ENCODE measurements at places on chromosomes 3 and 15.

- no peaks in the 10 kb centered on the region for H3K4me1 ChIP-seq
- no peak overlapping the region for H3K27ac ChIP-seq
These were observed 259.2 kb downstream of the SLCO3A1 start for GRCh38 chr15:92112711-92113110.

GRCh38 chr3:23303601-23304217 lies 100.6 kb downstream of the UBE2E2 start:
- peaks cover 10% of the 10 kb centered on the region for H3K36me3 ChIP-seq
- H3K27me3 ChIP-seq, result no peaks in the 10 kb centered on the region
- H3K4me3 ChIP-seq, result no peak overlapping the region
- no peak for DNase-seq
- H3K4me1 ChIP-seq, result peaks cover 63% of the 10 kb centered on the region
- no peak overlapping the region for H3K27ac ChIP-seq

DNA sequence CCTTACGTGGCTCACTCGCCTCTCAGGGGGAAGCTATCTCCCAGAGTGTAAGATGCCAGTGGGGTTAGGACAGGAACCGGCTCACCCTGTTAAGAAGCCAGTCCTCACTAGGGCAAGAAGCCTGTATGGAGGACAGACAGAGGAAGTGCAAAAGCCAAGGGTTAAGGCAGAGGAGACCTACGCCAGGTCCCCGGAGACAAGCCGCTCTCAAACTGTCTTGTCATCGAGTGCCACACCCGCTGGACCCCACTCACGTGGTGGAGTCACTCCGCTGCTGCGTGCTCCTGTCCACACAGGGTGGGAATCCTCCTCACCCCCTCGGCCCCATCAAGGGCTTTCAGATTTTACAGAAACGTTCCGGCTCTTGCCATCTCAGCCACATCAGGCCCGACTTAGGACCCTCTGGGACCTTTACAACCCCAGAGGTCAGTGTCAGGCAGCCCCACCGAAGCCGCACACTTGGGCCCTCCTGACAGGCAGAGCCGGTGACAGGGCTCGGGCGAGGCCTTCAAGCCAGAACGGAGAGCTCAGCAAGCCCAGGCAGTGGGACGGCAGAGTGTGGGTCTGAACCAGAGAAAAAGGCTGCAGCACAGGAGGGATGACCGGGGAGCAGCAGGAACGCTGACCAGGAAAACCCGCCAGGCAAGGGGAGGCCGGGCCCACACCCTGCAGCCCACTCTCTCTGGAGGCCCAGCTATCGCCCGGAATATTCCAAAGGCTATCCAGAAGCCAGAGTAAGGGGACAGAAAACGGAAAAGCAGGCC lies 61.7 kb downstream of the XXYLT1 start:
- no peaks in the 10 kb centered on the region for H3K27me3 ChIP-seq
- peaks cover 8% of the 10 kb centered on the region for H3K36me3 ChIP-seq
- H3K4me1 ChIP-seq, result peaks cover 19% of the 10 kb centered on the region
- no peak for DNase-seq
- no peak overlapping the region for H3K4me3 ChIP-seq

DNA sequence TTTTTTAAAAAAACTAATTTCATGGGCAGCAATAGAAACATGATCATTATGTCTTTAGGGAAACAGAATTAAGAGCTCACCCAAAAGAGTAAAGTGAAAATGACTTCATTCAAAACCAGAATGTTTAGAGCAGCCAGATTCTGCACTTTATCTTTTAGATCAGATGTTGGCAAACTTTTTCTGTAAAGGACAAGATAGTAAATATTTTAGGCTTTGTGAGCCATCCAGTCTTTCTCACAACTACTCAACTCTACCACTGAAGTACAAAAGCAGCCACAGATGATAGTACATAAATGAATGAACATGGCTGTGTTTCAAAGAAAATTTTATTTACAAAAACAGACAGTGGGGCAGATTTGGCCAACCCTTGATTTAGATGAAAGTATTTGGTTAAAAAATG lies 84.5 kb downstream of the SETD2 start:
- H3K36me3 ChIP-seq, result no peaks in the 10 kb centered on the region
- H3K4me3 ChIP-seq, result no peak overlapping the region
- no peaks in the 10 kb centered on the region for H3K27me3 ChIP-seq
- no peak for DNase-seq
- H3K4me1 ChIP-seq, result peaks cover 19% of the 10 kb centered on the region

- DNase-seq, result no peak
- peaks cover 4% of the 10 kb centered on the region for H3K27me3 ChIP-seq
- H3K4me1 ChIP-seq, result peaks cover 19% of the 10 kb centered on the region
- H3K4me3 ChIP-seq, result no peak overlapping the region
- no peak overlapping the region for H3K27ac ChIP-seq
These were observed 45.4 kb downstream of the MAGEF1 start for GRCh38 chr3:184666442-184666841.

DNA sequence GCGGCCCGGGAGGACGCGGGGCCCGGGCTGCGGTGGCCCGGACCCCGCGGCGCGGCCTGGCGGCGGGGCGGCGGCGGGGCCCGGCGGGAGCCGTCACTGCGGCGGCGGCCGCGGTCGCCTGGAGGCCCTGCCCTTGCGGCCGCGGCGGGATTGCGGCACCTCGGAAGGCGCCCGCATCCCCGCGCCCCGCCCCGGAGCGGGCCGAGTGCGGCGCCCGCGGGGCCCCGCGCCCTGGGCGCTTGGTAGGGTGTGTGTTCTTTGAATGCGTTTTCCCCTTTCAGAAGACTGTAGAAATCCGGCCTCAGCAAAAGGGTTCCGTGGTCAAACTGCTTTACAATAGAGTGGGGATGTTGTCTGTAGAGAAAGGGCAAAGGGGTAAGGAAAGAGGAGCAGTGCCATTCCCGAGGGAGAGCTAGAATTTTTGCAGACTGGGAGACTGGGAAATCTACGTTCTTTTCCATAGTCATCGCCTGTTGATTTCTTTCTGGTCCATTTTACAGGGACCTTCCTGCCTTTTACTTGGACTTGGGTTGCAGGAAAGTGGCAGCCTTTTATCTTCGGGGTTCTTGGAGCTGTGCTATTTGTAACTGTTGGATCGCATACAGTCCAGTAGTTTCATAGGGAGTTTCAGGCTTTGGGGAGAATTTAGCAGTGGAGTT lies 630 bp downstream of the SNRK start:
- H3K36me3 ChIP-seq, result peaks cover 21% of the 10 kb centered on the region
- H3K4me3 ChIP-seq, result peak overlapping the region; percentile 87
- H3K27ac ChIP-seq, result peak overlapping the region; percentile 83
- H3K4me1 ChIP-seq, result peaks cover 50% of the 10 kb centered on the region

DNA sequence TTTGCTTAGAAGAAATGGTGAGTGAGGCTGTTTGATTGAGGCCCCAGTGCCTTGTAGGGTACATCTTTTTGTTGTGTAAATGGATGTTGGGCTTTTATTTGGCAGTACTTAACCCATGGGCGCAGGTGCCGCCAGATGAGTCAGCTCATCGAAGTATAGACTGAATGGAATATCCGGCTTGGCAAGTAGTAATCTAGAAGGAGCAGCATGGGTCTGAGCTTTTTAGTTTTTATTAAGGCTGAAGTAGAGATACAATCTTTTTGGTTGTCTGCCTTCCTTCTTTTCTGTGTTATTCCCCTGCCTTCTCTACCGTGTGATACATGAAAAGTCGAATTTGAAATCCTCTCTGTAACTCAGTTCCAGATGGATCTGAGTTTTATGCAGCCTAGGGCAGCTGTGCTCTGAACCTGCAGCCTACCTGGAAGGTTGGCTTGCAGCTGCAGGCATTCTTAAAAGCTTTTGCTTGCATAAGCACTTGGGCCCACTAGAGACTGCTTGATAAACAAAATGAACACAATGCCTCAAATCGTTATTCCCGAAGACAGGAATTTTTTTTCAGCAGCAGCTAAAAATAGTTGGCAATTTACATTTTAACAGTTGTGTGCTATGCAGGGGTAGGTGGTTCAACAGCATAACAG lies 177.5 kb upstream of the CGNL1 start:
- H3K27me3 ChIP-seq, result no peaks in the 10 kb centered on the region
- peaks cover 5% of the 10 kb centered on the region for H3K4me1 ChIP-seq
- H3K36me3 ChIP-seq, result peaks cover 13% of the 10 kb centered on the region
- no peak for DNase-seq

GRCh38 chr3:122915300-122916055 lies 112.1 kb downstream of the SEMA5B start:
- peaks cover 41% of the 10 kb centered on the region for H3K27me3 ChIP-seq
- peaks cover 27% of the 10 kb centered on the region for H3K4me1 ChIP-seq
- no peak for DNase-seq
- H3K4me3 ChIP-seq, result no peak overlapping the region
- H3K27ac ChIP-seq, result no peak overlapping the region

DNA sequence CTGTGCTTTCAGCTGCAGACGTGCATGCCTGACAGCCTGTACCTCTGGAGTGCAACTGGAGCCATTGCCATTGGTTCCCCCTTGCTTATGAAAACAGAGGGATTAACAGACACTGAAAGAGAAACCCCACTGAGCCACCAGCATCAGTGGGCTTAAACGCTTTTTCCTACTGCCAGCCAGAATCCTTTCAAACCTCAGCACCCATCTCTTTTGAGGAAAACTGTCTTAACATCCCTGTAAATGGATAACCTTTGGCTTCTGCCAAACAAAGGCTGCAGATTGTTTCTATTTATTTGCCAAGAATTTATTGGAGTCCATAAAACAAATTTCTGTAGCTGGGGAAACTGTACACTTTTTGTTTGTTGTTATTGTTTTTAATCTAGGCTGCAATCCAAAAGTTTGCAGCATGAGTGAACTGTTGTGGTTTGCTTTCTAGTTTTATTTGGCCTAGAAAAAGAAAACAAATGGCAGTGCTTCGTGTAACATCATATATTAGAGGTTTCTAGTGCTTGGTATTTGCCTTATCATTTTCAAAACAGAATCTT lies 369.2 kb upstream of the IL12A start:
- no peak for DNase-seq
- H3K4me3 ChIP-seq, result no peak overlapping the region
- no peak overlapping the region for H3K27ac ChIP-seq
- no peaks in the 10 kb centered on the region for H3K4me1 ChIP-seq
- H3K27me3 ChIP-seq, result no peaks in the 10 kb centered on the region
- no peaks in the 10 kb centered on the region for H3K36me3 ChIP-seq

DNA sequence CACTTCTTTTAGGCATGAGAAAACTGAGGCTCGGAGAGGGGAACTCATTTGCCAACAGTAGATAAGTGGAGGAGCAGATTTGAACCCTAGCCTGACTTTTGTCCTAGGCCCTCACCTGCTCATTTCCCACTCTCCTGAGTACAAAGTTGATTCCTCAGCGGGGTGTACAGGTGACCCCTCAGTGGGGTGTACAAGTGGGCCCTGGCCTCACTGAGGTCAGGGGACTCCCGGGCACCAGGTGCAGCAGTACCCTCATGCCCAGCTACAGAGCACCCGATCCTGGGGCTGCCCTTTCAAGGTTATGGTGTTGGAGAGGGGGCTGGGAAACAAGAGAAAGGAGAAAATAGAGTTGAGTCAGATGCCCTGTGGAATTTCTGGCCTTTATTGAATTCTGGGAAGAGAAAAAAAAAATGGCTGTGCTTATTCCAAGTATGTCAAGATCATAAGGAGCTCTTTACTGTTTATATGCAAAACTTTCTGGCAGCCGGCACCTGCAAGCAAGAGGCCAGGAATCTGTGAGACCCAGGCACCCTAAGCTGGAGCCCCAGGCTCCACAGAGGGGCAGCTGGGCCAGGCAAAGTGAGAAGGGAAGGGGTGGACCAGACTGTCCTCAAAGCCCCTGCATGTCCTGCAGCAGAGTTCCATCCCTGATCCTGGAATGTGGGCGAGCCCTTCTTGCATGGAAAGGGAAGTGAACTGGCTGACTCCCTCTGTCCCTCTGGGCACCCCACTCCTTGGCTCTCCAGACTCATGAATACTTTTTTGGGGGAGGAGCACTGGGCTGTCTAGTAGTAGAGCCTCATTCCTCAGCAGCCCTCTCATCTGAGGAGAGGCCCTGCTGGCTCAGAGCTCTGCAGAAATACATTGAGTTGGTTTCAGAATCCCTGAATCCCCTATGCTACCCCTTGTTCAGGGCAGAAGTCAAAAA lies 43.1 kb downstream of the AMOTL2 start:
- H3K4me1 ChIP-seq, result no peaks in the 10 kb centered on the region
- DNase-seq, result no peak
- H3K27ac ChIP-seq, result no peak overlapping the region
- no peaks in the 10 kb centered on the region for H3K36me3 ChIP-seq
- H3K4me3 ChIP-seq, result no peak overlapping the region
- peaks cover 31% of the 10 kb centered on the region for H3K27me3 ChIP-seq

DNA sequence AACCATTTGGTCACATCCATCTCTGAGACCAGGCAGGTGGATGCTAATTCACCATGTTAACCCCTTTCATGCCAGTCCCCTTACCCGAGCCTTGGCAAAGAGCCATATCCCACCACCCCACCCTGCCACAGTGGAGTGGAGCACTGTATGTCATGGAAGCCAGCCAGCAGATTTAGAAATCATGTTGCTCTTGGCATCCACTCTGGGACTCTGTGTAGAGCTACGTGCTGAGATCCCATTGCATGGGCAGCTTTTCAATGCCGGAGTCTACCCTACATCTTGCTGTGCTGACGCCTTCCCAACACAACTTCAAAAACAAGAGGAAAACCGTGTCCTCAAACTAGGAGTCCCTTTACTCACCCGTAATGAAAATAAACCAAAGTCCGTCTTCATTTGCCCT lies 131.0 kb downstream of the NTRK3 start:
- H3K36me3 ChIP-seq, result no peaks in the 10 kb centered on the region
- H3K4me3 ChIP-seq, result no peak overlapping the region
- no peak overlapping the region for H3K27ac ChIP-seq
- H3K27me3 ChIP-seq, result peaks cover 6% of the 10 kb centered on the region
- no peaks in the 10 kb centered on the region for H3K4me1 ChIP-seq
- no peak for DNase-seq

DNA sequence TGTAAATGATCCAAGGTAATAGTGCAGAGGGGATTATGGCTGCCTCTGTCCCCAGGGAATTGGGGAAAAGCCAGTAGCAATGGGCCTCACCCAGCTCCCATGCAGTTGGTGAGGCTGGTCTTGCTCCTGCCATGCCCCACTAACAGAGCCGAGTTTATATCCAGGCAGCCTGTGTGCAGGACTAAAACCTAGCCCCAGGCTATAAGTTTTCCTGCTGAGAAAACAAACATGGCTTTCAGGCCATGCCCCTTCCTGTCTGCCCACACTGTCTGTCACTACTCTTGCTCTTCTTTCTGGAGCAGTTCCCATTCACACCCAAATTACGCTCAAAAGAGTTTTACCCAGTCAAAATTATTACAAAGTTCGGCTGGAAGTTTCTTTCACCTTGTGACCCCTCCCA lies 73.5 kb upstream of the SPATA16 start:
- no peak overlapping the region for H3K4me3 ChIP-seq
- H3K27ac ChIP-seq, result no peak overlapping the region
- H3K4me1 ChIP-seq, result no peaks in the 10 kb centered on the region

DNA sequence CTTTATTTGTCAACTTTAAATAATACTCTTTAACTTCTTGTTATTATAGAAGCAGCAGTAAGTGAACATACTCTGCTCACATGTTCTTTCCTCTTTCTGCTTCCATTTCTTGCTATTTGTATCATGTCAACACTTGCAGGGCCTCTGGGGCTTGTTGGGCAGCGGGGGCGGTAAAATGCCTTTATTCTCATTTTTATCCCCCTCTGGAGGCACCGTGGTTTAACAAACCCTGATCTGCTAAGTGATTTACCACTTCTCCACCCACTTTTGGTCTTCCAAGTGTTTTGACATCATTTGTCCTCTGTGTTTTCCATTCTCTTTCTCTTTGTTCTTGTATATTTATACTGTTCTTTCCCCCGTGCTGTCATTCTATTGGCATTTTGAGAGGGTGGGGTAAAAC lies 33.9 kb downstream of the SCN10A start:
- no peak overlapping the region for H3K4me3 ChIP-seq
- no peaks in the 10 kb centered on the region for H3K36me3 ChIP-seq
- no peaks in the 10 kb centered on the region for H3K27me3 ChIP-seq
- DNase-seq, result no peak
- no peak overlapping the region for H3K27ac ChIP-seq
